Forelimb muscle (tissue), 1 donor: ENCODE measurements at places on chromosomes 2 and 18.

DNA sequence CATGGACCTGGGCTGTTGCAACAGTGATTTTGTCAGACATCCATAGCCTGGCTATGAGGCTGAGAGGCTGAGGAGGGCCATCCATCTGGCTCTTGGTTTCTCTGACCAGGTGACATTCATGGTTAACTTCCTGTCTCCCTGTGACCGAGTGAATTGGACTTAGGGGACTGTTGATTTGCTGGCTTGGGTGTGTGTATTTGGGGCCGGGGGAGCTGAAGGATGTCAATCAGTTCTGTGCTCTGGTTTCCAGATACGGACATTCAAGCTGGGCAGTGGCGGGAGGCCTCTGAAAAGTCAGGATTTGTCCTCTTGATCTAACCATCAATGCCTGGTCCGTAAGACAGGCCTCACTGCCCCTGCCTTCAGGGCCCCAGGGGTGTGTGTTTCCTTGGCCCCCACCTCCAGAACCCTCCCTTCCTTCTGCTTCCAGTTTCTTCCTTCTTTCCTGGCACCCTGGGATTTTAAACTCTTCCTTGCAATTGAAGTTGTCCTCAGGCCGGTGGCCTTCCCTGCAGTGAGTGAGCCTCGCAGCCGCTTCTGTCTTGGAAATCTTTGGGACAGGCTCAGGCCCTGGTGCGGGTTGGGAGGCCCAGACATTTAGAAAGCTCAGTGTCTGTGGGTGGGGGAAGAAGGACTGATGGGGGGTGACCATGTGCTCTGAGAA lies 54.7 kb upstream of the HAAO start:
- DNase-seq = no peak

DNA sequence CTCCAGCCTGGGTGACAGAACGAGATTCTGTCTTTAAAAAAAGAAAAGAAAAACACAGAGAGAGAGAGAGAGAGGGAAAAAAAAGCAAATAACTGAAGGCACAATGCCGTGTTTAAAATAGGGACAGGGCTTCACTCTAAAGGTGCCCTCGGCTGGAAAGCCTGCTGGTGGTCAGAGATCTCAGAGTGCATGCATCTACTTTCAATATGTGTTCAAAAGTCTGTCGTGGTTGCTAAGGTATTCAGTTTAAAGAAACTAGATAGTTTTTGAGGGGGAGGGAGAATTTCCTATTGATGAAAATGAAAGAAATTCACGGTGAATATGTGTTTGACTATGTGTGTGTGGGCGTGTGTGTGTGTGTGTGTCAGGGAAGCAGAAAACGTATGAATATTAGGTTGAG lies 11.0 kb upstream of the CBLN2 start:
- DNase-seq = no peak

DNA sequence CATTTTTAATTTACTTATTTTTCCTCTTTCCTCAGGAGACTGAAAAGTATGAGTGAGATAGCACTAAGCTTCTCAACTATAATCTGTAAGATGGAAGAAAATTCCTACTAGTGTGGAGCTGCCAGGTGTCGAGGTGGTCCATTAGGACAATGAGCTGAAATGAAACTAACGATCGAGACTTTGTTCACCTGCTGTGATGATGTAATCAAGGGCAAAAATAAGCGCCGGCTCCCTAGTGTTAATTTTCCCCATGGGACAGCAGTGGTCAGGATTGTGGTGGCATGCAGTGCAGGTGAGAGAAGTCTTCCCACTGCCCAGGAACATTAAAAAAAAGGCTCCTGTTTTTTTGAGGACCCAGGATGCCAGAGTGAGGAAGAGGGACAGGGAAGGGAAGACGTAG lies 859.1 kb upstream of the GCFC2 start:
- no peak for DNase-seq

GRCh38 chr18:46570666-46571065 lies 86.4 kb downstream of the LOXHD1 start:
- DNase-seq = no peak

DNA sequence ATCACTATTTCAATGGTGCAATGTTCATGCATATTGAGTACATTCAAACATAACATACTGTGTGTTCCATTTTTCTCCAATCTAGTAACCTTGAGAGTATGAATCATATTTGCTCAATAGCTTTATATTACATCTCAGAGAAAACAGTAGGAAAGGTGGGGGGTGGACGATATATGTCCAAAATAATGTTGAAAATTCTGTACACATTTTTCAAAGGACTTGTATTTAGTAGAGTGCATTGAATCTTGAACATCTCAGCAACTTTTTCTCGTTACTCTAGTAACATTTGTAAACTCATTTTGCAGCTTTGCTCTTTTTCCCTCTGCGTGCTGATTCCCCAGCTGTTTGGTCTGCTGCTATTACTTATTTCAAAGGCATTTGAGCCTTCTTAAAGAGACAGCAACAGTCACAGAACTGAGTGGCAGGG lies 1487.0 kb downstream of the LRP1B start:
- DNase-seq = no peak

DNA sequence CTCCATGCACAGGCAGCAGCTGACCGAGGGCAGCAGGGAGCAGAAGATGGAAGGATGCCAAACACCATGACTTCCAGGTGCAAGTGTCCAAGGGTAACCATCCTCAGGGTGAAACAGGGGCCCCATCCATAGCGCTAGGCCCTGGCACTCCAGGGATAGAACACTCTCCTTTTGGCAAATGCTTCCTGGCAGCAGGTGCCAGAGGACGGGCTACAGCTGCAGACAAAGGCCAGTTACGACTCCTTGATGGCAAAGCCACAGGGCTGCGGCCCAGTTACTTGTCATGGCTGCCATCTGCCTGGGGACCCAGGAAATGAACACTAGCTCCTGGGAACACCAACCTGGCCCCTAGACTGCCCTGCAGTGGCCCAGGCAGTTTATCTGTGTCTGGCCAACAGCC lies 178.8 kb downstream of the TMEM163 start:
- DNase-seq = no peak

DNA sequence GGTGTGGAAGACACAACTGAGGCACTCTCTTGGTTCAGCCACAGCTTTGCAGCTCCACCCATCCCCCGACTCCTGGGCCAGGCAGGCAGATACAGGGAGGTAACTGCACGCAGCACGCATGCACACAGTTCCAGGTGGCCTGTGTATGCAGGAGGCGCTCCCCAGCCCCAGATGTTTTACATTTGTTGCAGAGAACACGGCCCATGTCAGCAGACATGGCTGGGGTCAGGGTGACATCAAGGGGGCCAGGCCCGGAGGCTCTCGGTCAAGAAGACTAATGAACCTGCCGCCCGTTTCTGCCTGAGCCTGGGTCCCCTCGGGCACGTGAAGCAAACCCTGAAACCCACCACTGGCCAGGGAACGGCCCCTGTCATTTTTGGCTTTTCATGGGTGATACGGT lies 57.3 kb downstream of the TWIST2 start:
- DNase-seq = no peak

DNA sequence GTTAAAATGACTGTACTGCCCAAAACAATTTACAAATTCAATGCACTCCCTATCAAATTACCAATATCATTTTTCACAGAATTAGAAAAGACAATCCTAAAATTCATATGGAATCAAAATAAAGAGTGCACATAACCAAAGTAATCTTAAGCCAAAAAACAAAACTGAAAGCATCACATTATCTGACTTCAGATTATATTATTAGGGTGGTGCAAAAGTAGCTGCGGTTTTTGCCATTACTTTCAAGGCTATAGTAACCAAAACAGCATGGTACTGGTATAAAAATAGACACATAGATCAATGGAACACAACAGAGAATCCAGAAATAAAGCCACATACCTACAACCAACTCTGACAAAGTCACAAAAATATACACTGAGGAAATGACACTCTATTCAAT lies 396.6 kb downstream of the EIPR1 start:
- no peak for DNase-seq

- DNase-seq = no peak
These were observed 66.0 kb downstream of the ARL4C start for GRCh38 chr2:234430871-234431270.

GRCh38 chr2:55025627-55026026 lies 24.6 kb downstream of the RTN4 start:
- DNase-seq = no peak

DNA sequence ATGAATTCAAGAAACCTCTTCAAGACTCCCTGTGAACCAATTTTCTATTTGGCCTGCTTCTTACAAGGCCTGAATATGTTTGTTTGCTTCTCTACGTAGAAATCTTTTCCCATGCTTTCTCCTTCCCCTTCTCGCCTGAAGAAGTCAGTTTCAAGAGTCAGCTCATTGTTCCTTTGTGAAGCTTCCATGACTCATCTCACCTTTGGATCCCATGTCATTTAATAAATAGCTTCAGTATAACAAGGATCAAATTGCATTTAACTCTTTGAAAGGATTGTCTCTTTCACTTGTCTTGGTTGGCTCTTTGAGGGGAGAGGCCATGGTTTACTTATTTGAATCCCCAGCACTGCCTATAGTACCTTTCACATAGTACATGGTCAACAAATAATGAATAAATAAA lies 28.4 kb downstream of the CPS1 start:
- no peak for DNase-seq
